ENCODE measurements at places on chromosomes 1 and 21. TPM values are rescaled to one million over a fixed set of nuclear protein-coding genes. Genes with fewer than 3 reads are reported as not detected.

DAB1 gene
- total RNA-seq = 0.48 TPM

KDF1 gene
- 36.2 TPM for total RNA-seq

DNA sequence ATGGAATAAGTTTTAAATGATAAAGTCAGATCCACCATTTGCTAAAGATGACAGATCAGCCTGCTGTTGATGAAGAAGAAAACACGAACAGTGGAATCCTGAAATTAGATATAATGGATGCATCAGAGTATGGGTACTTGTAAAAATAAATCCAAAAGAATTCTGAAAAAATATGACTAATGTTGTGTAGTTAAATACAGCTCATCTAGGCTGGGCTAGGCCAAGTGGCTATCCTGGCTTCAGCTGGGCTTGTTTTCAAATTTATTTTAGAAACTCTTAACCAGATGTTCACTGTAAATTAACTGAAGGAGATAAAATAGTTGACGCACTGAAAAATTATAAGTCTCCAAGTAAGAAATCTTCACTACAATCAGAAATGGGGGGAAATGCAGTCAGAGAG lies 7.4 kb upstream of the RGS2 start:
- no peak for DNase-seq

GRCh38 chr1:69271587-69272125 lies 296.1 kb upstream of the LRRC7 start:
- DNase-seq = no peak

DNA sequence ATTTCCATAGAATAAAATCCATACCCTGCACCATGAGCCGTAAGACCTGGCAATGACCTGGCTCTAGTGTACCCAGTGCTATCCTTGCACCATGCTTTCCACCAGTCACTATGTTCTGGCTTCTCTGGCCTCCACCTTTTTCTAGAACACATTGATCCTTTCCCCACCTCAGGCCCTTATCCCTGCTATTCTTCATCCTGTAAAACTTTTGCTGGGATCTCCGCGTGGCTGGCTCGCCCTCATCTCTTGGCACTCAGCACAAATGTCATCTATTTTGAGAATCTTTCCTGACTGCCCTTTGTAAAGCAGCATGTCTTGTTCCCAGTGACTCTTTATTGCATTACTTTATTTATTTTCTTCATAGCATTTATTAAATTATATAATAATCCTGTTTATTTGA lies 169.8 kb upstream of the B3GALT2 start:
- no peak for DNase-seq

- no peak for DNase-seq
Observed at GRCh38 chr1:247296599-247297180, 35.0 kb downstream of the ZNF496 start.

SLC22A15 gene
- 1.9 TPM for total RNA-seq

CCDC27 gene
- total RNA-seq = not detected

GRCh38 chr1:24089027-24089742 lies 22.8 kb downstream of the MYOM3 start:
- DNase-seq = no peak

UBL4B gene
- total RNA-seq = not detected

- DNase-seq = no peak
Observed at GRCh38 chr1:55477953-55478352, 262.8 kb upstream of the USP24 start.

GRCh38 chr1:75438355-75438754 lies 172.6 kb downstream of the SLC44A5 start:
- no peak for DNase-seq

C1QC gene
- 21.7 TPM for total RNA-seq

GRCh38 chr1:192901500-192901899 lies 92.7 kb downstream of the RGS2 start:
- DNase-seq = no peak

GRIK3 gene
- 9.8 TPM for total RNA-seq

- no peak for DNase-seq
Observed at GRCh38 chr1:20724364-20725188, 6.8 kb upstream of the KIF17 start.

- no peak for DNase-seq
Observed at GRCh38 chr1:202167708-202168415, 7.5 kb upstream of the PTPN7 start.

DNA sequence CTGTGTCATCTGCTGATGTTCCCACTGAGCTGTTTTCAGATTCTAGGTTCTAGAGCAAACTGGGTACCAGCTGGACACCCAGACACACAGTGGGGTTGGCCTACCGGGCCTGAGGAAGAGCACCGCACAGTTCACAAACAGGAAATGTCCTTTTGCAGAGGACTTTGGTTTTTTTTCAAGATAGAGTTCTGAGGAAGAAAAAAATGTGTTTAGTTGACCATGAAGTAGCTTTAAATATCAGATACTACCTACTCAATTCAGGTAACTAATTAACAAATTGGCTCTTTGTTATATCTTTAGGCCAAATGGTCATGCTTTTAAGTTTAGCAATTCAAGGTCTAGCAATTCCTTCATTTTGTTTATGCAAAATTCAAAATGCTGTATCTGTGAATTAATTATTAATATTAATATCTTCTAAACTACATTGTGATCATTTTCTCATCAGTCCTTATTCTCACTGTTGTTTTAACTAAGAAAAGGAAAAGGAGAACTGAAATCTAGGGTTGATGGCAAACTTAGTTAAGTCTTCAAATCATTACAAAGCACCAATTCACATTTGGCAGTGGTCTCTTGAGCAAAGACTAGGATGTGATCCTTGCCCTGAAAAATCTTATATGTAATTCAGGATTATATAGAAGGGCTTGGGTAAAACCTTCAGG lies 17.2 kb upstream of the NCF2 start:
- no peak for DNase-seq

NBPF3 gene
- 13.5 TPM for total RNA-seq

DNA sequence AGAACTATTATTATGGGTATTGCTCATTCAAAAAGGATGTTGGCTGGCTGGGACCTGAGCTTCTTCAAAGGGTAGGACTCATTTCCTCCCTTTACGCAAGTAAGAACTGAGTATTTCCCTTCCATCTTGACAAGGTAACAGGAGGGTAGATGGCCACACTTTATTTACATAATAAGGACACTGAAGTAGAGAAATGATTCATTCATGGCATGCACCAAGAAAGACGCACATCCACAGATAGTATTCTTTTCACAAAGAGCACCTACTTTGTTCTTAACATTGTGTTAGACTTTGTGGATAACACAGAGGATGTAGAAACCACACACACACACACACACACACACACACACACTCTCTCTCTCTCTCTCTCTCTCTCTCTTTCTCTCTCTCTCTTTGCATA lies 82.9 kb downstream of the FAM78B start:
- DNase-seq = no peak

DNA sequence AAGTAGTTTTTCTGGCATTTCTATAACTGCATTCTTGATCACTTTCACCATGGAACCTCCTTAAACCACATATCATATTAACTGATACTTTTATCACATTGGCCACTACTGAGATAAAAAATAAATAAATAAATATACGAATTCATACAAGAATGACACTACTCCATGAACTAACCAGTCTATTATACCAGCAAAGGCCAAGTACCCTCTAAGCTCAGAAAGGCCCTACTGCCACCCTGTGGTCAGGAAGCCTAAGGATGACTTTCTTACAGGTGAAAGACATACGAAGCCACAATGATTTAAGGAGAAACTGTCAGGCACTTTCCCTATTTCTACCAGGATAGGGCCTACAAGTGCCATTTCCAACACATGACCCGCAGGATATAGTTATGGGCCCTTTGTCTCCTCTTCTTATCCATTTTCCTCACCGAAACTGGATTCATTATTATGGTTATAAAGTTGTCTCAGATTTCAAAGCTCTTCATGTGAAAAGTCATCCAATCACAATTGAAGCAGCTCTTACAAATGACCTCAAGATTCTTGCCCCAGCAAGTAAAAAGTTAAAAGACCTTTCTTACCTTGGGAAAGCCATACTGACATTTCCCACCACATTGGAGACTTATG lies 23.9 kb downstream of the DNAJC8 start:
- DNase-seq = peak; percentile 73

GRCh38 chr1:52674497-52675384 lies 23.4 kb downstream of the COA7 start:
- DNase-seq = no peak

GRCh38 chr1:107626073-107626796 lies 338.7 kb downstream of the VAV3 start:
- no peak for DNase-seq

DNA sequence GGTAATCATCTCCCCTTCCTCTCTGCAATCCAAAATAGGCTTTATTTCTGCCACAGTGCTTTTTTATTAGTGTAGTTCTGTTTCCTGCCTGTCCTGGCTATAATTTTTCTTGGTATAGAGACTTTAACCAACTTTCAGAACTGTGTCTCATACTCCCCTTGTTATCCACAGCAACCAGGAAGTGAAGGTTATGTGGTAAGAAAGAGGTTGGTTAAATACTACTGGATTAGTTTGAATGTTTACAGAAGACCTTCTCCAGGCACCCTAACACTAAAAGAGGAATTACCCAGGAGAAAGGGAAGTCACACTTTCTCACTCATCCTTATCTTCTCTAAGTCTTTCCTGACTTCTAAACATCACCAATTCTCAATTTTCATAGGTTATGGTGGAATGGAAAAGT lies 17.8 kb upstream of the TNFSF4 start:
- DNase-seq = no peak

KCNN3 gene
- total RNA-seq = 4.4 TPM

GRCh38 chr21:38714999-38715398 lies 90.7 kb upstream of the ETS2 start:
- no peak for DNase-seq

HLX gene
- 4.2 TPM for total RNA-seq

DNA sequence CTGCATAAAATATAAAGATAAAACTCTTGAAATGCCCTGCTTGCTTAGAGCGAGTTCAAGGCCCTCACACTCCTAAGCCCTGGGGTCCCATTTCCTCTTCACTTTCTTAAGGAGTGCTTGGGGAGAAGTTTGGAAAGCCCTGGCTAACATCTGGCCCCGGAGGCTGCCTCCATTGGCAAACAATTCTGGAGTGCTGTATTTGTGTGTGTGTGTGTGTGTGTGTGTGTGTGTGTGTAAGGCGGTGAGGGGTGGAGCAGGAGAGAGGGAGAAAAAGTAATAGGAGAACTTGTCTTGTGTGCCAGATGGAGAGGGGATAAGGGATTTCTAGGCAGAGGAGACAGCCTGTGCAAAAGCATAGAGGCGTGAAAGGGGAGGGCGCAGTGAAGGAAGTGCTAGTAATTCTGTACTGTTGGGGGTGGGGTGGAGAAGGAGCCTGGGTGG lies 578 bp upstream of the TRIM62 start:
- no peak for DNase-seq

- DNase-seq = no peak
Observed at GRCh38 chr21:44288251-44289110, 2.8 kb downstream of the AIRE start.

- DNase-seq = no peak
Observed at GRCh38 chr1:181482001-181482430, 1.3 kb upstream of the CACNA1E start.

DNA sequence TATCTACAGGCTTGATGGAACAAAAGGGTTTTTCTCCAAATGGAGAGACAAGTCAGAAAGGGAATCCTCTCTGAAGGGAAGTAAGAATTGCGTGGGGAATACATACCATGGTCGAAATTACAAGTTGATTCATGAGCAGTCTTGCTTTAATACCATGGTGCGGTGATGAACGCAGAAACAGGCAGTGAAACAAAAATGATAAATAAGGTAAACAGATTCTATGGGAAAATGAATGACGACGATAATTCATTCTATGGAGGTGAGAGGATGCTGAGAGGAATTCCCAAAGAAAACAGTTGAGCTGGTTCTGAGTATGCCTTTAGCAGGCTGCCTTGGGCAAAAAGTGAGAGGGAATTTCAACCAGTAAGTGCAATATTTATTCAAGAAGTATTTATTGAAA lies 209.4 kb upstream of the RUNX1 start:
- no peak for DNase-seq

DNA sequence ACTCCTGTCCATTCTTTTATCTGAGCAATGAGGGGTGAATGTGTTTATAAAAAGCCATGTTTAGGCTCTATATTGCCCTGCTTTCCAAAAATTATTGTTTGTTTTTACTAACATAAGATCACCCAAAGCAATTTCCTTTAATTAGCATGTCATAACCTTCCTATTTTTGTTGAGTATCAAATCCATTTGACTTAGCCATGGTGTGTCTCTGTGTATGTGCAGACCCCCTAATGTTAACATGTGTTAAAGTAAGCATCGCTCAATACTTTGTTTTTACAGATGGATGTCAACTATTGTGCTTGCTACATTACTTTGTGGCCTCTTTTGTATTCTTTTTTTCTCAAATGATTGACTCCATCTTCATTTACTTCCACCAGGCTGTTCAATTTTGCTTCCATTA lies 585.4 kb downstream of the USP25 start:
- no peak for DNase-seq

GRCh38 chr1:164805399-164805798 lies 246.4 kb downstream of the PBX1 start:
- DNase-seq = no peak

GRCh38 chr1:205510308-205510950 lies 6.0 kb downstream of the CDK18 start:
- no peak for DNase-seq

DNA sequence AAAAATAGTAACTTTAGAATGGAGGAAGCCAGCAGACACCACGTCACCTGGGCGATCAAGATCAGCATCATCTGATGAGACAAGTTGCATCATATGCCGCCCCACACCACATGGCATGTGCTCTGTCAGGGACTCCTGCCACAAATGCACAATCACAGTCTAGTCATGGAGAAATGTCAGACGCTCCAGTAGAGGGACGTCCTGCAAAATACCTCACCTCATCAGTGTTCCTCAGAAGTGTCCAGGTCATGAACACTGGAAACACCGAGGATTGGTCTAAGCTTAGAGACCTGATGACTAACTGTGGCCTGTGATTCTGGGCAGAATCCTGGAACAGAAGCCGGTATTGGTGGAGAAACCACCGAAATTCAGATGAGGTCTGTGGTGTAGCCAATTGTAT lies 14.3 kb downstream of the ADARB1 start:
- no peak for DNase-seq

DNA sequence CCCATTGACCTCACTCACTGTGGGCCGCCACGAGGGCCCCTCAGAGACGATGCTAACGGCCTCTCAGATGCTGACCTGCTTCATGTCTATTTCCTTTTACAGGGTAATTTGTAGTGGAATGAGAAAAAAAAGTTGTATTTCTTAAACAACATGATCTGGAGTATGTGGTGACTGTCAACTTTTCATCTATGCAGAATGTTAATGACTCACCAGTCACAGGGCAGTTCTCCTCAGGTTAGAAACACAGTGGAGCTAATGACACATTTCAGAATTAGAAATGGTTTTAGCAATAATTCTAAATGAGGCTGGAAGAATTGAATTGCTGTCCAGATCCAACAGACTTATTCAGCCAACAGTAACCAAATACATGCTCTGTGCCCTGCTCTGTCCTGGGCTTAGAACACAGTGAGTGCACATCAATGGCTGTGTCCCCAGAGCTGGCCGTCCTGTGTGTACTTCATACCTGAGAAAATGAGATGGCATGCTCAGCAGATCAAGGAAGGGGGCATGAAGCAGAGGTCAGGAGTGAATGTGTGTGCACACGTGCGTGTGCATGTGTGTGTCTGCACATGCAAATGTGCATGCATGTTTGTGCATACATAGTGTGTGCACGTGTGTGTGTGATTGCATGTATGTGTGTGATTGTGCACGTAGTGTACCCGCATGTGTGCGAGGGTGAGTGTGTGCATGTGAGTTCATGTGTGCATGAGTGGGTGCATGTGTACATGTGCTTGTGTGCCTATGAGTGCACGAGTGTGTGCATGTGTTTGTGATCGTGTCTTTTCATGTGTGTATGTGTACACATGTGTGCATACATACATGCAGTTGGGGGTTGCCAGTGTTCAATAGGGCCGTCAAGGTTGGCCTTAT lies 145.3 kb downstream of the PCBP3 start:
- DNase-seq = no peak

GRCh38 chr1:204705888-204706837 lies 20.6 kb upstream of the LRRN2 start:
- DNase-seq = no peak

All from transverse colon (tissue), 4 donors.